ENCODE measurements at places on chromosomes 1 and 21.

GRCh38 chr1:107523736-107524135 is 382.9 kb downstream of the NTNG1 start:
- DNase-seq = no peak

GRCh38 chr1:234893359-234893724 is 235.3 kb downstream of the TOMM20 start:
- DNase-seq = no peak

- no peak for DNase-seq
Measured at GRCh38 chr1:23419180-23419579, 5.4 kb downstream of the TCEA3 start.

GRCh38 chr1:54243022-54243421 is 43.1 kb downstream of the MRPL37 start:
- no peak for DNase-seq

- DNase-seq = no peak
Measured at GRCh38 chr1:172469717-172470116, 25.8 kb upstream of the PIGC start.

DNA sequence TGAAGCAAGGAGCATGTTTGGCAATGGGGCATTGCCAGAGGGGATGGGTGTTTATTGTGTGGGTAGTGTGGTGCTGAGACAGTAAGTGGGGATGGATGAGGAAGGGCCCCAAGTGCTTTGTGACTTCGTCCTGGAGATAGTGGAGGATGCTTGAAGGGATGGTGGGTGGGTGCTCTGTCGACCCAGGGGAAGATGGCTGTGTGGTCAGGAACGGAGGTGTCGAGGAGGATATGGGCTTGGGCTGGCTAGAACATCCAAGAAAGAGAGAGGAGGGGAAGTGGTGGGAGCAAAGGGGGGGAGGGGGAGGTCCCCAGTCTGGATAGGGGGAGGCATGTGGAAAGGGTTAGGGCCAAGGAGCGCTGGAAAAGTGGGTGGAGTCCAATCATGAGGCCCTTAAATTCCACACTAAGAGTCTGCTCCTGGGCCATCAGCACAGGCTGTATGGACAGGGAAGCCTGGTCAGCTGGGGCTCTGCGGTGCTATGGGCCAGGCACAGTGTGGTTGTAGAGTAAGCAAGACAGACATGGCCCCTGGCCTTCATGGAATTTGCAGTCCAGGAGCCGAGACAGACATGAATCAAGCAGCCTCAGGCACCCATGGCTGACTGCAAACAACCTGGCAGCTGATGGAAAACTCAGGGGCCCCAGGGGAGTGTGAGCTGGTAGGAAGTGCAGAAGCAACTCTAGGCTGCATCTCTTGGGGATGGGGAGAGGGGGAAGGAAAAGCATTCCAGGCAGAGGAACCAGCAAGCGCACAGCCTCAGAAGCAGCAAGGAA is 36.3 kb downstream of the EDN2 start:
- no peak for DNase-seq

DNA sequence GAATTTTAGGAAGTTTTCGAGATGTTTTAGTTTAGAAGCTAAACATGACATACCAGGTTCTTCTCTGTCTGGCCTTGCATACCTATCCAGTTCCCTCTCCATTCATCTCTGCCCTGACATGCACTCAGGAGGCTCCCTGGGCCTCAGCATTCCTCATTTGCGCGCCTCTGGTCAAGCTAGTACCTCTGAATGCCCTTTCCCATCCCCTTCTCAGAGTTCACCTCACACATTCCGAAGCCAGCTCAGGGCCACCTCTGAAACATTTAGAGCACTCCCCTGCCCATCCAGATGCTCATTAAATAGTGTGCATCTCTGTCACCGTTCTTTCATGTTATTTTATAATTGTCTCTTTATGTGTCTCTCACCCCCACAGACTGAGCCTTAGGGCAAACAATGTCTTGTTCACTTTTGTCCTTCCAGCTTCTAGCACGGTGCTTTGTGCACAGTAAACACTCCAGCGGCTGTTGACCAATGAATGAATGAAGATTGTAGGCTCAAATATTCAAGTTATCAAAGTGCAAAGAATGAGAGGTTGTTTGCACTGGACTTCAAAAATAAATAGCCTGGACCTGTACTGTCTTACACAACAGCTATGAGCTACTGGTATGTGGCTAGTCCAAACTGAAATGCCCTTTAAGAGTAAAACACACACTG is 1.2 kb upstream of the DHCR24 start:
- DNase-seq = no peak

All from SK-N-DZ (cell line).